ENCODE measurements at places on chromosomes 1 and 21.

GRCh38 chr1:38088366-38088765 lies 41.8 kb upstream of the POU3F1 start:
- no peak for DNase-seq

- no peak for DNase-seq
Measured at GRCh38 chr1:29563571-29563970, 327.2 kb downstream of the PTPRU start.

DNA sequence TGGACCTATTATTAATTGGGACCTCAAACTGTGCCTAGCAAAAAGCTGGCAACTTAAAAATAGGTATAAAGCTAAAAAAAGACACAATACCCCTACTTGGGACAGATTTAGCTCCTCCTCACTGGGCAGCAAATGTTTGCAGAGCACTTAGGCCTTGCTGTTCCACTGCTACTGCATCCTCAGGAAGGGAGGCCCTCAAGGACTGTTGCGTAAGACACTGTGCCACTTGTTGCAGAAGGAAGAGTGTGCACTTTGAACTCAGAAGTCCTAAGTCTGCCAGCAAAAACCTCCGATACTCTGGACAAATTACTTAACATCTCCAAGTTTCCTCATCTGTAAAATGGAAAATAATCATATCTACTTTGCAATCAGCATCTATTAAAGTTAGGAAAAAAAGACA lies 322.9 kb downstream of the BARHL2 start:
- DNase-seq: no peak

GRCh38 chr1:33424610-33425009 lies 6.3 kb downstream of the PHC2 start:
- DNase-seq: no peak

- DNase-seq: no peak
Measured at GRCh38 chr1:214476229-214476985, 75.0 kb downstream of the PTPN14 start.

DNA sequence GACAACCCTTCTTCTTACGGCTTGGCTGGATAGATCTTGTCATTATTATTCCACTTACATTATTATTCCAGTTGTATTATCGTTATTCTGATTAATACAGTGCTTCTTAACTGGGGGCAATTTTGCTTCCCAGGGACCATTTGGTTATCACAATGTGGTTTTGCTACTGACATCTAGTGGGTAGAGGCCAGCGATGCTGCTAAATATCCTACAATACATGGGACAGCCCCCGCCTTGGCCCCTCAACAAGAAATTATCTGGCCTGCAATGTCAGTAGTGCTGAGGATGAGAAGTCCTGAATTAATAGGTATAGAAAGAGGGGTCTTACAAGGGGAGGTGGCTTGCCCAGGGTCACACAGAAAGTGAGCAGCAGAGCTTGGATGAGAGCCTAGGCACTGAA lies 105.6 kb downstream of the PTPRU start:
- peak; percentile 28 for DNase-seq
